Retina (tissue), 1 donor: ENCODE measurements at places on chromosomes 6 and 20.
A peak's percentile ranks its signal among the peaks of the same experiment; 100 is the strongest.

GRCh38 chr6:69489970-69490369 lies 306.8 kb downstream of the LMBRD1 start:
- DNase-seq: no peak

DNA sequence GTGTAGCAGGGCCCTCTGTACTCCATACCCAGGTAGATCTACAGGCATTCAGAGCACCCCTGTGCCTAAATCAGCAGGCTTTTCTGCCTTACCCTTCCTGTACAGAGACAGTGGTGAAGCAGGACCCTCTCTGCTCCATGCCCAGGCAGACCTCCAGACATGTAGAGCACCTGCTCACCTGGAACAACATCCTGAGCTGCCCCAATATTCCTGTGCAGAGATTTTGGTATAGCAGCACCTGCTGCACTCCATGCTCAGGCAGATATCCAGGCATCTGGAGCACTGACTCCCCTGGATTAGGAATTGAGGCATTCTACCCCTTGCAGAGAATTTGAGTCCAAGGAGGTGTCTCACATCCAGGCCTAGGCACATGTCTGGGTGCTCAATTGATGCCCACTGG lies 12.6 kb upstream of the CST1 start:
- no peak for DNase-seq

DNA sequence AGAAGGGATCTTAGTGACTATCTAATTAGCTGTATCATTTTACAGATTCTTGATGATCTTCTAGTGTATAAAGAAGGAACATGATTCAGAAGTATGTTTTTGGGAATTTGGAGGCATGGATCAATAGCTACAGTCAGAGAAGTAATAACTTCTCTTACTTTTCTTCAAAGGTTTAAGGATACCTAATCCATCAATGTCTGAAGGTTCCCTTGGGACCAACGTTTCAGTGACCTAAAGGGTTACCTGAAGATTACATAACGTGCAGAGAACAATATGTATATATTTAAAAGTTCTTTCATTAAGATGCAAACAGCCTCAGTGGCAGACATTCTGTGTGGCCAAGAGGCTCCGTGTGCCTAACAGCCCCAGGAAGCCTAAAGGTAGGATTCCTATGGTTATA lies 3.2 kb downstream of the HDAC2 start:
- no peak for DNase-seq

GRCh38 chr6:166360243-166361076 lies 18.1 kb upstream of the SFT2D1 start:
- no peak for DNase-seq

DNA sequence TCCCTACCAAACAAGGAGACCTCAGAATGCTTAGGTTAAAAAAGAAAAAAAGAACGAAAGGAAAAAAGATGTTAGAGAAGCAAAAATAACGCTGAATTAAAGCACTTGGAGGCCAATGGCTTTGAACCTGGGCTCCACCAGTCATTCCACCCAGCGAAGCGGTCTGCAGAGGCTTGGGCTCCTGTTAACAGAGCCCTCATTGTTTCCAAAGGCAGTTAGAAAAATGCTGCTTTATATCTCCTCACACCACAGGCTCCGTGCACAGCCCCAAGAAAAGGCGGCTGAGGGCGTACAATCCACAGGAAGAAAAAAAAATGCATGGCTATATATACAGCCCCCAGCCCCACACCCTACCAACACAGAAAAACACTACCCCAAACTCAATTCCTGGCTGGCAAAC lies 255.9 kb downstream of the FOXC1 start:
- peak; percentile 48 for DNase-seq

DNA sequence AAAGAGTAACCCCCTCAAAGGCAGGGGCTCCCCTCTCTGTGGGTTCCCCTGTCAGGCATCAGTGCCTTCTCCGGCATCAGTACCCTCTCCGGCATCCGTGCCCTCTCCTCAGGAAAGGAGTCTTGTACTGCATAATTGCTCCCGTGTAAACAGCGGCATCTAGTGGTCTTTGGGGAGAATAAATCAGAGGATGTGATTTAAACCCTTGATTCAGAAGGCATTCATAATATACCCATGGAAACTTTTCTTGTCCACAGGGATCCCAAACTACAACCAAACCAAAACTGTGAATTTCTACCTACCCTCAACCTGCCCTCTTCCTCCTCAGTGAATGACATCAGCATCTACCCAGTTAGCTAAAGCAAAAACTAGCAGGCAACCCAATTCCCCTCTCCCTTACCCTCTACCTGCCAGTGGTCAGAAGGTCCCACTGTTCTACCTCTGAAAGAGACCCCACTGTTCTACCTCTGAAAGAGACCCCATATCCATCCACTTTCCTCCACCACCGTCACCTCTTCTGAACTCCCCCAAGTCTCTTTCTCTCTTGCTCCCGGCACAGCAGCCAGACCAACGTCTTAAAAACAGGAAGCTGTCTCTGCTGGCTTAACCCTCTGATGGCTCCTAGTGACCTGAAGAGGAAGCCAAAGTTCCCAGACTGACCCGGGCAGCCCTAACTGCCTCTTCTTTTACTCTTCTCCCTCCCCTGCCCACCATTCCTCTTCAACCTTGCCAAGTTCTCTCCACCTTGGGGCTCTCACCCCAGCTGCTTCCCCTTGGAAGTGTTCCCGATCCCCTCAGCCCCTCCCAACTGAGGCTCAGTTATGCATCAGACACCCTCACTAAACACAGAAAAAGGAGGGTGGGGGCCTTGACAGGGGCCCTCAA lies 27.2 kb downstream of the UBE2V1 start:
- peak; percentile 49 for DNase-seq

DNA sequence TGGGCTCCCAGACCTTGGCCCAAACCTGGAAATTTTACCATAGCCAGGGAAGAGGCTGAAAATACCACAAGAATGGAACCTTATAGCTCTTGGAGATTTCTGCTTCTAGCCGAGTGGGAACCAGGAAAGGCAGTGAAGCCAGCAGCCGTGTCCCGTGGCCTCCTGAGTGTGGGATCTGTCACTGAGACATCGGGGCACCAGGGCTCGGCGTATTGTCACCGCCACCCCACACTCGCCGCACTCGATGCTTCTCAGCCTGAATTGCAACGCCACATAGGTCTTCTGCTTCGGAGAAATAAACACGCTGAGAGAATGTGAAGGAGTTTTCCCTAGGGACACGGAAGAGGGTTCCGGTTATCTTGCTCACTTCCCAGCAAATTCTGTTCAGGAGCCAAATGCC lies 61.5 kb downstream of the DLL1 start:
- DNase-seq: no peak

GRCh38 chr6:30169658-30170614 lies 6.6 kb downstream of the TRIM15 start:
- DNase-seq: peak; percentile 49

DNA sequence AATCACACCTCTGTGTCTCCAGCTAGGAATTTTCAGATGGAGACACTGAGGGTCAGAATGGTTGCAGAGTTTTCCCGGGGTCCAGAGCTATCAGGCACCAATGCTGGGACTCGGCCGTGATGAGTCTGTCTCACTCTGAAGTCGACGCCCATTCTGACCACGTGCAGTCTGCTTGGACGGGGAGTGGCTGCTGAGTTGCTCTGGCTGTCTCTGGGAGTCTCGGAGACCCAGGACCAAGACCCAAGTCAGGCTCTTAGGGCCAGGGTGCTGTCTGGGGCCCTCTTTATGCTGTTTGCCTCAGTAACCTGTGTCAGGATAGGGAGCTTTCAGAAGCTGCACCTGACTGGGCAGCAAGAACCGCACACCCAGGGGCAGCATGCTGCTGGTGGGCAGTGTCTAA lies 4.6 kb downstream of the IP6K3 start:
- DNase-seq: no peak

DNA sequence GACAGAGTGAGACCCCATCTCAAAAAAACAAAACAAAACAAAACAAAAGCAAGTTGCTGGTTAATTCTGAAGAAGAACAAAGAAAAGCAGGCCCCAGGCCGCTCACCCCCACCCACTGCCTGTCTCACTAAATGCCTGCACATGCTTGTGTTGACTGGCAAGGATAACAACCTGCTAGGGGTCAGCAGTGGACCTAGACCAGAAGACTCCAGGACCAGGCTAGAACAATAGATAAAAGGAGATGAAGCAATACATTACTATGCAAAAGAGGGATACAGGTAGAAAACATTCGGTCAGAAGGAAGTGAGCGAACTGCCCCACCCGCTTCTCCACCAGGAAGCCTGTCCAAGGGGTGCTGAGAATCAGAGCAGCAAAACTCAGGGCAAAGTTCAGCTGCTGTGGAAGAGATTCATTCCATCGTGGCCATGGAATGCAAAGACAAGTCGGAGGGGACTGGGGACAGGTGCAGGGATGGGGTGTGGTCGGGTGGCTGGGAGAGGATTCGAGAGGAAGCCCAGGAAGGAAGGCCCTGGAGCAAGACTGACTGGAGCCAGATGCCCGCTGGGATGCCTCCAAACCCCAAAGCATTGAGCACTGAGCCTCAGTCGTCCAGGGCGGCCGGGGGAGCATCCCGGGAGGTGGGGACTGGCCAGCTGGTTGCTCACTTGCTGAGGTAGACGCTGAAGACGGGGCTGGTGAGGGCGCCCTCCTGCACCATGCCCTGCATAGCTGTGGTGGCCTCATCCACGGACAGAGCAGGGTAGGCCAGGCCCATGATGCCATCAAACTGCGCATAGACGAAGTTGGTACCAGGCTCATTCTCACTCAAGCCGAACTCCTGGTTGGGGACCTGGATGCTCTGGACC lies 5.3 kb downstream of the PGC start:
- DNase-seq: no peak

GRCh38 chr20:57020364-57020763 lies 246.1 kb downstream of the BMP7 start:
- DNase-seq: peak; percentile 57

- DNase-seq: no peak
These were observed 42.5 kb upstream of the HIVEP2 start for GRCh38 chr6:142987490-142987889.

DNA sequence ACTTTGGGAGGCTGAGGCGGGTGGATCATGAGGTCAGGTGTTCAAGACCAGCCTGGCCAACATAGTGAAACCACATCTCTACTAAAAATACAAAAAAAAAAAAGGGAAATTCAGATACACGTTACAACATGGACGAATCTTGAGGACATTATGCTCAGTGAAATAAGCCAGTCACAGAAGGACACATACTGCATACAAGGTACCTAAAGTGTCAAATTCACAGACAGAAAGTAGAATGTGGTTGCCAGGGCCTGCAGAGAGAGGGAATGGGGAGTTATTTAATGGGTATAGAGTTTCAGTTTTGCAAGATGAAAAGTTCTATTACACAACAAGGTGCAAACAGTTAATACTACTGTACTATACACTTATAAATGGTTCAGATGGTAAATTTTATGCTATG lies 75.1 kb downstream of the SNX5 start:
- no peak for DNase-seq

- DNase-seq: no peak
These were observed 85.1 kb downstream of the MDN1 start for GRCh38 chr6:89734526-89734925.

GRCh38 chr6:144435602-144436426 lies 150.7 kb downstream of the UTRN start:
- DNase-seq: no peak

- DNase-seq: no peak
These were observed 18.5 kb downstream of the RNF144B start for GRCh38 chr6:18405477-18406293.

GRCh38 chr6:15480525-15480924 lies 182.3 kb downstream of the DTNBP1 start:
- no peak for DNase-seq

DNA sequence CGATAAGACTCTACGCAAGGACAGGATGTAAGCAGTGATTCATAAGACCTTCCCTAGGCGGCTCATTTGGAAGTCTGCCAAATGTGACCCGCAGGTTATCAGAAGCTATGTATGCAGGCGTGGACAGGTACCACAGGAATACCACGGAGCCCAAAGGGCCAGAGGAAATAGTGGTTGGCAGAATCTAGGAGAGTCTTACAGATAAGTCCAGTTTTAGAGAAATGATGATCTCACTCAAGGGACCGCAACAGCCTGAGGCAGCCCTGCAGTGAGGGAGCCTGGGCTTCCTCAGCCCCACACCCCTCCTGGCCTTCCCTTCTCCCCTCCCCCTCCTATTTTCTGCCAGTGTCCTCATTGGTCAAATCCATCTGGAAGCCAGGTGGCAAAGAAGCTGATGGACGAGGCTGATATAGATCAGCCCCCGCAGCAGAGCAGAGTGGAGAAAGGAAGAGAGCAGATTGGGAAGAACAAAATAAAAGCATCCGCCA lies 110.6 kb downstream of the FNDC1 start:
- DNase-seq: no peak

- DNase-seq: no peak
These were observed 51.7 kb upstream of the SMLR1 start for GRCh38 chr6:130775411-130776012.

GRCh38 chr6:43355862-43356590 lies 13.4 kb downstream of the ZNF318 start:
- DNase-seq: no peak

- no peak for DNase-seq
These were observed 35.5 kb downstream of the HLA-F start for GRCh38 chr6:29758761-29759160.

DNA sequence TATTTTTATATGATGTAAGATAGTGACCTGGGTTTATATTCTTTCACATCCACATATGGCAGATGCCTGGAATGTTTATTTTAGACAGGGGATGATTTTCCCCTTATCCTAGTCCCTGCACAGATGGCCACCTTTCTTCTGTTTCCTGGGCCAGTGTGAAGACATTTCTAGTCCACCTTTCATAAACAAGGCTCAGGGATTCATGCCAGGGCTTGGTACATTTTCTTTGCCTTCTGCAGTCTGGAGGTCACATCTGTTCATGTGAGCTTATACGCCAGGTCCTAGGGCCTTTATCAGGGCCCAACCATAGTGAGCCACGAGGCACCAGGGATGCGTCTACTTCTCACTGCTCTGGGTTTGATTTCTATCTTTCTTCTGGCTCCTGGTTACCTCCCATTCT lies 38.0 kb upstream of the ERVFRD-1 start:
- no peak for DNase-seq

GRCh38 chr6:19519941-19520340 lies 317.2 kb upstream of the ID4 start:
- no peak for DNase-seq

GRCh38 chr6:47261191-47261590 lies 48.5 kb downstream of the TNFRSF21 start:
- DNase-seq: no peak

- no peak for DNase-seq
These were observed 60.6 kb downstream of the RIPOR3 start for GRCh38 chr20:50630578-50631263.

GRCh38 chr6:137715589-137716045 lies 151.4 kb upstream of the TNFAIP3 start:
- no peak for DNase-seq

- DNase-seq: no peak
These were observed 308.1 kb downstream of the CDH26 start for GRCh38 chr20:60266177-60266823.

DNA sequence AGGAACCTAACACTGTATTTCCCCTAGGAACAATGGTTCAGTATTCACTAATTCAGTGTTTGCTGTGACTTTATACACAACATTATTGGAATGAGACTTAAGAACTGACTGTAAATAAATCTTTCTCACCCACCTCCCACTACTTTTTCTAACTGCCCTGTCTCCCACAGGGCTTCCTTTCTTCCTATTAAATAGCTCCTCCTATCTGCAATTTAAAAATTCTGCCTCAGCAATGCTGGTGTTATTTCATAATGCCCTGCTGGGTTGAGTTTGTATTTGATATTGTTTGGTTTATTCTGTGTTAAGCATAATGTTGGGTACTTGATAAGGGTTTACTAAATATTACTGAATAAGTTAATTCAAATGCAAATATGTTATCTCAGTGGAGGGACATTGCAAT lies 573.1 kb upstream of the RNF217 start:
- DNase-seq: no peak

- DNase-seq: no peak
These were observed 117.0 kb upstream of the OGFRL1 start for GRCh38 chr6:71171497-71172070.
